ENCODE measurements at places on chromosomes 16 and 17.

- DNase-seq: no peak
Measured at GRCh38 chr16:69476920-69477443, 52.6 kb downstream of the CYB5B start.

GRCh38 chr16:17168181-17168580 lies 302.6 kb downstream of the XYLT1 start:
- no peak for DNase-seq

DNA sequence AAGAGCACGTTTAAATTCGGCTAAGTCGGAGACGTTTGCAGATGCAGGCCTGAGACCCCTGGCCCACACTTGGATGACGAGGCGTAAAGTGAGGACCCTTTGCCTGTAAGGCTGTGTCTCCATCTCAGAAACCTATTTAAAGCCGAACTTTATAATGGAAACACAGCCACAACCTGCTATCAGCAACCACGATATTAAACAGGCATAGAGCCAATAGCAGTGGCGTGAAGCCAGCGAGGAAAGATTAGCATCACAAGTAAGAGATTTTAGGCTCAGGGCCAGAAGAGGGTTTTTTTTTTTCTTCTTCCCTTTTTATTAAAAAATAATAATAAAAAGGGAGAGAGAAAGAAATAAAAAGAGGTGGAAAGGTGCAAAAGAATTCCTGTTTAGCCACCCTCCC lies 111.3 kb upstream of the NOL11 start:
- no peak for DNase-seq

- DNase-seq: no peak
Measured at GRCh38 chr17:81858967-81859905, 1.1 kb downstream of the P4HB start.

DNA sequence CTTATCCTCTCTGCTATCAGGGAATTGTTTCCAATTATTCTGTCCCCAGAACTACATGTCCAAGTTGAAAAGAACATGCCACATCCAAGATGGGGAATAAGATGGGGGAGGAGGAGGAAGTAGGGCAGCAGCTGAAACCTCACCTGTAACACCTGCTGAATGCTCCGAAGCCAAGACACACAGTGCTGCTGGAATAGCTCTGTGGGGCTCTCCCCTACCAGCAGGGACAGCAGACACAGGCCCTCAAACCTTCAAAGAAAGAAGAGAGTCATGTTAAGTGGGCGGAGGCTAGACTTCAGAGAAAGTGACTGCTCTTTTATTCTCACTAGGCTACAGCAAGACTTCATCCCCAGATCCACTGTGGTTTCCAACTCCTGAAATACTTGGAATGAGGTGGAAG lies 13.2 kb downstream of the PELP1 start:
- DNase-seq: no peak

Measured in anterior cingulate cortex (tissue), 58 donors.